ENCODE measurements at places on chromosomes 5 and 9. TPM values are rescaled to one million over a fixed set of nuclear protein-coding genes. Genes with fewer than 3 reads are reported as not detected.

Gene NUDT12
- 31.8 TPM for polyA plus RNA-seq

Gene ELL2
- polyA plus RNA-seq = 11.3 TPM

Gene PDZD2
- polyA plus RNA-seq = 17.8 TPM

Gene HK3
- 0.83 TPM for polyA plus RNA-seq

Gene ZNF883
- 9.6 TPM for polyA plus RNA-seq

Gene SHOC1
- polyA plus RNA-seq = 1.5 TPM

Gene PCDHB5
- polyA plus RNA-seq = 5.2 TPM

Gene FBP2
- polyA plus RNA-seq = 0.08 TPM

Gene UBE2QL1
- polyA plus RNA-seq = 1.6 TPM

Gene GABRA6
- not detected for polyA plus RNA-seq

Gene OBP2B
- 0.17 TPM for polyA plus RNA-seq

Gene PCDHGA4
- 2.7 TPM for polyA plus RNA-seq

Gene OR13C2
- polyA plus RNA-seq = 0.35 TPM

Gene CDX1
- polyA plus RNA-seq = 0.47 TPM

Gene GGTA1
- polyA plus RNA-seq = 4.9 TPM

Gene SLU7
- 75.1 TPM for polyA plus RNA-seq

Gene FST
- 34.9 TPM for polyA plus RNA-seq

Gene IL5
- polyA plus RNA-seq = not detected

Gene MZB1
- 1.3 TPM for polyA plus RNA-seq

Gene SPATA31E1
- polyA plus RNA-seq = not detected

Gene CDKN2A
- polyA plus RNA-seq = not detected

Gene TNFSF15
- polyA plus RNA-seq = 9.0 TPM

Gene CCDC152
- polyA plus RNA-seq = 13.3 TPM
